ENCODE measurements at places on chromosomes 6 and 20.

DNA sequence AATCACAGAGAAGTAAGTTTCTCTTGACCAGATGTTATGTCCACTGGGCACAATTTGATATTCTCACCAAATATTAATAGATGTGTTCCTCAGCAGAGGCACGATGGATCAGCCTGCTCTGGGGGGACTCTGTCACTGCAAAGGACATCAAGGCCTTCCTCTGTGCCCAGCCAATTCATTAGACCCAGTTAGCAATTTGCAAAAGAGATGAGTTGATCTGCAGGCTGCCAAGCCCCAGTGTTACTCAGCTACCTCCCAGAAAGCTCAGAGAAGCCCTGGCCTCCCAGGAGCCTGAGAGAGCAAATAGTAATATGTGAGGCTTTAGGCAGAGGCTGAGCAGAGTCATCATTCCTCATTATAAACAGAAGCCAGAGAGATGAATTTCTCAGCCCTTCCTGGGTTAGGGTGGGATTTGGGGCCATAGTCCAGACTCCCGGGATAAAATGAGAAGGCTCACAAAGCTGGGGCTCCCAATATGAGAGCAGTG lies 54.2 kb downstream of the ZNF831 start:
- H3K27me3 ChIP-seq, result peaks cover 37% of the 10 kb centered on the region
- H3K27ac ChIP-seq, result no peak overlapping the region
- H3K4me1 ChIP-seq, result peaks cover 17% of the 10 kb centered on the region
- no peak for DNase-seq
- H3K36me3 ChIP-seq, result no peaks in the 10 kb centered on the region

GRCh38 chr20:58719971-58720371 lies 27.4 kb downstream of the NPEPL1 start:
- no peaks in the 10 kb centered on the region for H3K4me1 ChIP-seq
- peak; percentile 55 for DNase-seq
- H3K27ac ChIP-seq, result no peak overlapping the region
- no peak overlapping the region for H3K4me3 ChIP-seq

GRCh38 chr6:17902974-17903373 lies 84.5 kb downstream of the KIF13A start:
- H3K27me3 ChIP-seq, result no peaks in the 10 kb centered on the region
- H3K27ac ChIP-seq, result no peak overlapping the region
- no peak for DNase-seq
- H3K36me3 ChIP-seq, result no peaks in the 10 kb centered on the region
- H3K4me1 ChIP-seq, result peaks cover 23% of the 10 kb centered on the region

DNA sequence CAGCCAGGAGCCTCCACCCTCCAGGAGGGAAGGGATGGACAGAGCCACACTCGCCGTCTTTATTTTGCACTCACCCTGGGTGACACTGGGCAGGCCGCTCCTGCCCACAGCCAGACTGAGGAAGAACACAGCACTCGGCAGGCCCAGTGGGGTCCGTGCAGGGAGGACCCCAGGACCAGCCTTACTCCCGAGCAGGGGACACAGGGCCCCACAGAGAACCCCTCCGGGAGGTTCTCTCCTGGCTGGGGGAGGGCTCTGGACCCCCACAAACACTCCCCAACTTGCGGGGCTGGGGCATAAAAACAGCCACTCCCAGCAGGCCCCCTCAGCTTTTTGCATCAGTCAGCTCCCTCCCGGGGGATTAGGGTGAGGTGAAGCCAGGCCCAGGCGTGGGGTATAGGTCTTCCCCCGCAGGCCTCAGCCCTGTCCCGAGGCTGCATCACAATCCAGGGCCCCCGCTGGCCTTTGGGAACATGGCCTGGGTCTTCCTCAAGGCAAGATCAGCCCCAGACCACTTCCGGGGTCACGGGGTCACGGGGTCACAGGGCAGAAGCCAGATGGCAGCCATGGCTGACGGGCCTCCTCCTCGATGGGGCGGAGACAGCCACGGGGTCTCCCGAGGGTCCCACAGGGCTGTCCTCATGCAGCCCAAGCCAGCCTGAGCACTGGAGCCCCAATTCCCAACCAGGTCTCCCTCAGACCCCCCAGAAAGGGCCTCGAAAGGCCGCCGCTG lies 3.2 kb downstream of the TNFRSF6B start:
- no peak for DNase-seq
- H3K27me3 ChIP-seq, result no peaks in the 10 kb centered on the region
- peaks cover 47% of the 10 kb centered on the region for H3K4me1 ChIP-seq
- no peaks in the 10 kb centered on the region for H3K36me3 ChIP-seq
- H3K27ac ChIP-seq, result peak overlapping the region; percentile 82
- peak overlapping the region; percentile 40 for H3K4me3 ChIP-seq

DNA sequence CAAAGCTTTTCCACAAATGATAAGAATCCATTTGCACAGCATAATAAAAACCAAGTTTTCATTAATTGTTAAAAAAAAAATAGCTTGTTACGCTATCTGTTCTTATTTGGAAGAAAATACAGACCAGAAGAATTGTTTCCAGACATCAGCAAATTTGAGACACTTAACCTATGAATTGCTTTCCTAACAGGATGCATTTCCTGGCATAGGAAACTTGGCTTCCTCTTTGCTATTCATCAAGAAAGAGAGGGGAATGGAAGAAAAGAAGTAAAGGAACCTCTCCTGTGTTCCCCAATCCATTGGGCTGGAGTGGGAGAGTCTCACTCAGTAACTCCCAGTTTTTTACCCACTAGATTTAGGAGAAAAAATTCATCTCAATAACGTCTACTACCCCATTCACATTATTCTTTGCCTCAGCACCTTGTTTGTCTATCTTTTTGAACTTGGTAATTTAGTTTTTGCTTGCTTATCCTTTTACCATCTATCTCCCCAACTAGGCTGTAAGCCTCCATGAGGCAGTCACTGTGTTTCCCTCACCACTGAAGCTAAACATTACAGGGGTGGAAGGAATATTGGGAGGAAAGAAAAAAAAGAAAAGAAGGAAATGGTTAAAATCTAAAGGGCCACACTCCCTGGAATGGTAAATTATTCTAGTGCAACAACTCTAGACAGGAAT lies 150.3 kb downstream of the COL21A1 start:
- H3K27ac ChIP-seq, result no peak overlapping the region
- peaks cover 12% of the 10 kb centered on the region for H3K4me1 ChIP-seq
- no peak overlapping the region for H3K4me3 ChIP-seq
- H3K36me3 ChIP-seq, result no peaks in the 10 kb centered on the region
- no peaks in the 10 kb centered on the region for H3K27me3 ChIP-seq

GRCh38 chr6:139828751-139829519 lies 454.5 kb upstream of the CITED2 start:
- no peaks in the 10 kb centered on the region for H3K36me3 ChIP-seq
- no peak overlapping the region for H3K27ac ChIP-seq
- no peaks in the 10 kb centered on the region for H3K4me1 ChIP-seq
- no peak overlapping the region for H3K4me3 ChIP-seq
- H3K27me3 ChIP-seq, result no peaks in the 10 kb centered on the region
- DNase-seq, result no peak

DNA sequence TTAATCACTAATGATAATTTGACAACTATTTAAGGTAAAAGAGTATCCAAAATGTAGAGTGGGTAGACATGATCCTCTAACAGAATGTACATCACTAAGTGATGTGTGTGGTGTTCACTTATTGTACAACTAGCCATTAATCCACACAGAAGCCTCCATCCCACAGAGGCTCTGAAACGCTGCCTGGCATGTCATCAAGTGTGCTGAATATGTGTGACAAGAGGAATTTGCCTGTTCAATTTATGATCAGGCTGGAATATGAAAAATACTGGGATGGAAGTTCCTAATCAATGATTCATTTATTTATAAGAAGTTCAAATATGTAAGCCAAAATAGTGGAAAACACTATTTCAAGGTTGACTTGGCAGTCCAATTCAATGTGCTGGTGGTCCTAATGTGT lies 72.4 kb downstream of the BACH2 start:
- DNase-seq, result no peak
- no peaks in the 10 kb centered on the region for H3K36me3 ChIP-seq
- H3K27ac ChIP-seq, result no peak overlapping the region
- peaks cover 14% of the 10 kb centered on the region for H3K4me1 ChIP-seq

DNA sequence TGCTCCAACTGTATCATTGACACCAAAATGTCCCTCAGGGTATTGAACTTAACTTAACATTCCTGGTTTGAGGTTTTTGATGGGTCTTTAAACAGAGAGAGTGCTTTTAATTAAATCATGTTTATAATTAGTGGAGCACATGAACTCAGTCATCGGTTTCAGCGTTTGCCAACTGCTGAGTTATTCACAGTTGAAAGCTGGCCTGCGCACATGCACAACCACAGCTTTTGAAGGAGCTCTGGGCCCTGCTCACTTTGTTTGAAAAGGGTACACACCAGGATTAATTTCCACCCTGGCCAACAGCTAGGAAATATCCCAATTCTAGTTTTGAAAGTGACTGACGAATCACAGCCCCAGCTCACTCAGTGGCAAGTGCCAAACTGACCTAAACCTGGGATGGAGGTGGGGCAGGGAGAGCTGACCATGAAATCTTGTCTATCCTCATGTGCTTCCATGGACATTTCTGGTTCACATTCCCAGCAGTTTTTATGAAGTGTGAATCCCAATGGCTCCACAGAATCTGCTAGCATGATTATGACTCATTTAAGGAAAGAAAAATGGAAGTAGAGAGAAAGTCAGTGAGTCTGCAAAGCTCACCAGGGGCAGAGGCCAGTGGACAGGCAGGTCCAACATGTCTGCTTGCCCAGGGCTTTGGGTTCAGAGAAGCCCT lies 247.8 kb downstream of the FNDC1 start:
- no peak overlapping the region for H3K27ac ChIP-seq
- no peak overlapping the region for H3K4me3 ChIP-seq
- DNase-seq, result no peak

DNA sequence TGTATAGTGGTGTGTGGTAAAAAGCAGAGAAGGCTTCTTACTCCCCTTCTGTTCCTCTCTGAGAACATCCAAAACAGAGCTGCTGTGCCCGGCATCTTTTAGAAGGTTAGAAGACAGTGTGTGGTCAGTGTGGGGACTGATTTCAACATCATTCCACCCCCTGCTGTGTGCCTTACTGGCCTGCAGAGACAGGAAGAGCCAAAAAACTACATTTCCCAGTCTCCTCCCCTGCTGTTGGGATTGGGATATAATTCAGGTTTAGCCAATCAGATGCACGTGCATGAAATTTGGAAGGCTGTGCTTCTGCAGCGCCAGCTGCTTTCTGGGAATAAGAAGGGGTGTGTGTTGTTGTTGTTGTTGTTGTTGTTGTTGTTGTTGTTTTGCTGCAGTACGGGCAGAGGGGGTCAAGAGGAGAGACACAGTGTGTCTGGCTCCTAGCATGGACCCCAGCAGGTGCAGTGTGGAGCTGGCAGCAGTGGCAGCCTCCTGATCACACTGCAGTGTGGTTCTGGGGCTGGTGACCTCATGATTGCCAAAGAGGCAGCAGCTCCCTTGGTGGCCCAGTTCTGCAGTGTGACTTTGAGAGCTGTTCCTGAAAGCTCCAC lies 74.7 kb downstream of the MRPL14 start:
- DNase-seq, result no peak
- no peak overlapping the region for H3K27ac ChIP-seq
- H3K4me3 ChIP-seq, result no peak overlapping the region
- no peaks in the 10 kb centered on the region for H3K36me3 ChIP-seq

- no peak overlapping the region for H3K4me3 ChIP-seq
- H3K36me3 ChIP-seq, result no peaks in the 10 kb centered on the region
- no peak overlapping the region for H3K27ac ChIP-seq
- H3K4me1 ChIP-seq, result peaks cover 3% of the 10 kb centered on the region
Observed at GRCh38 chr20:11098888-11099287, 425.1 kb upstream of the JAG1 start.

- DNase-seq, result no peak
- no peaks in the 10 kb centered on the region for H3K27me3 ChIP-seq
- no peaks in the 10 kb centered on the region for H3K4me1 ChIP-seq
- no peak overlapping the region for H3K27ac ChIP-seq
Observed at GRCh38 chr20:17809362-17810061, 109.7 kb downstream of the BANF2 start.

DNA sequence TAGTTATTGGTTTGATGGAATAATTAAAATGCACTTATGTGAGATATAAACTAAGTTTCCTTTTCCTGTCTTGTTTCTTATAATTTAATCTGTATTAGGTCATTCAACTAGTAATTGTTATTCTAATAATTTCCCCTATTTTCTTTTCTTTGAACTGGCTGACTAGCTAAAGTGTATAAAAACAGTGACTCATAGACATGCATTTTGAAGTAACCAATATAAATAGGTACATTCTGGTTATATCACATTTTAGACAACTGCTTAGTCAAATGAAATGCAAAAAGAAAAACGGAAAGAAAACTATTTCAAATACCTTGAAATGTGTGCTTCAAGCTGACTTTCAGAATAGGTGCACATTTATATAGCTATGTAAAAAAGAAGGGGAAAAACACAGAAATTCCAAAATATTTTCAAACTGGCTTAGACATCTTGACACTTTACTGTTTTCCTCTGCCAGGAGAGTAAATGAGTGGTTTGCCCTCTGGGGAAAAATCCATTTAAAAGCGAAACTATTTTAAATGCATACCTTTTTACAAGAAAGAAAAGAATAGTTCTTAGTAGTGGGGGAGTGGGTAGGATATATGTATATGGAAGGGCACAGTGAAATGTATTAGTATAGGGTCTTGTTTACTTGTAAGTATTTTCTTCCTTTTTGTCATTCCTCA lies 28.3 kb downstream of the KCNQ5 start:
- no peaks in the 10 kb centered on the region for H3K27me3 ChIP-seq
- H3K4me3 ChIP-seq, result no peak overlapping the region
- H3K27ac ChIP-seq, result no peak overlapping the region
- H3K4me1 ChIP-seq, result no peaks in the 10 kb centered on the region
- no peak for DNase-seq
- no peaks in the 10 kb centered on the region for H3K36me3 ChIP-seq

DNA sequence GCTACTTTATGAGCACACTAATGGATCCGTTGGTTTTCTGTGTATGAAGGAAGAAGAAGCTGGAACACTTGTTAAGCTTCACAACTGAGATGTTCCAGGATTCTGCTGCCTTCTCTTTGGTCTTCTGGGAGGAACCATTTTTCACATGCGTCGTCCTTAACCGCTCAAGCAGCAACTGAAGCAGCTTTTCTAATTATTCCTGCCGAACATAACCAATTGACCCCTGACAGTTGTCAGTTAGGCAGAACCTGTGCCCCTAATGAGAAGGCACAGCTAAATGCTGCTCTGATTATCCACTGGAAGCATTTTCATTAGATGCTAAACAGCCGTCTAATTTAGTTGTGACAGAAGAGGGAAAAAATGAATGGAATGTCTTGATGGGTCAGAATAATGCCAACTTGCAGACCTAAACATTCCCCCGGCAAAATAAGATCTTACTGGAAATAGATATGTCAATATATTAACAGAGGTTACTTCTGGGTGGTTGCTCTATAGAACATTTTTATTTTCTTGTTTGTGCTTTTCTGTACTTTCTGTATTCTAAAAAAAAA lies 85.0 kb upstream of the SMLR1 start:
- no peaks in the 10 kb centered on the region for H3K4me1 ChIP-seq
- no peaks in the 10 kb centered on the region for H3K27me3 ChIP-seq
- no peak overlapping the region for H3K27ac ChIP-seq
- no peaks in the 10 kb centered on the region for H3K36me3 ChIP-seq
- H3K4me3 ChIP-seq, result no peak overlapping the region
- DNase-seq, result no peak

DNA sequence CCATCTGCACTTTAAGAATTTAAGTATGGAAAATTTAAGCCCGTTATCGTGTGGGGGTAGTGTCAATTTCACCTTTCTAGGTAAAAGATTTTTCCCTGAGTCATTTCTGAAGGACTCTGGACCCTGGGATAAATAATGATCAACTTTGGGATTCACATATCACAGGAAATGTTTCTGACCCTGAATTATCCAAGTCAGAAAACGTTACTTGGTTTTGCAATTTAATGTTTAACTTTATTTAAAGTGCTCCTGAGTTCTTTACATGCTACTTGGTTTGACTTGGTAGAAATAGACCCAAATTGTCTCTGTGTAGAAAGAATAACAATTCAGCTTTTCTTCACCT lies 1.5 kb upstream of the SLC17A3 start:
- no peaks in the 10 kb centered on the region for H3K36me3 ChIP-seq
- no peaks in the 10 kb centered on the region for H3K4me1 ChIP-seq
- H3K4me3 ChIP-seq, result no peak overlapping the region
- no peak for DNase-seq
- H3K27ac ChIP-seq, result no peak overlapping the region
